ENCODE measurements at places on chromosomes 12 and 14.

DNA sequence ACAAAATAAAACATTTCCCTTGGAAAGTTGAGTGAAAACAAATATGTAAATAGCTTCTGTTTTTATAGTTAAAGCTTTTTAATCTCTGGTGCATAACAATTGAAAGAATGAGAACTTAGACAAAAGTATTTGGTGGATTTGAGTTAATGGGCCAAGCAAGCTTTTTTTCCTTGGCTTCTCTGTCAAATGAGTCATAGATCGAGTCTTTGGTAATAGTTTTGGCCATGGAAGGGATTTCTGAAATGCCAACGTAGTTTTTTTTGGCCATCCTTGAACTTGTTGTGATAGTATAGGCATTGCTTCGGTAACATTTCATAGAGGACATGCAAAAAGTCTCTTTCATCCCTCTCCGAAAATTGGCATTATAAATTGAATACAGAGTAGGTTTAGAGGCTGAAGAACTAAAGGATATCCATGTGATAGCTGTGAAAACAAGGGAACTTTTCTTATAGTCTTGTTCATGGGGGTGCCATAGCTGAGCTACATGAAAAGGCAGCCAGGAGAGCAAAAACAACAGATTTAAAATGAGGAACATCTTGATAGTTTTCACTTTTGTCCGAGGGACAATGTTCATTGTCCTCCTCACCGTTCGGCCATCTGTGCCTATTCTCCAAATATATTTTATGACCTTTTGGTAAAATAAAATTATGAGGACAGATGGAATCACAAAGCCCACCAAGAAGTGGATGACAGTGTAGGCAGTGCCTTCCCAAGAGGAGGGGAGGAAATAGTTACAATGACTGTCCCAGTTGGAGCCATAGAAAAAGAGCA is 34.7 kb downstream of the GPR19 start:
- no peak for DNase-seq

DNA sequence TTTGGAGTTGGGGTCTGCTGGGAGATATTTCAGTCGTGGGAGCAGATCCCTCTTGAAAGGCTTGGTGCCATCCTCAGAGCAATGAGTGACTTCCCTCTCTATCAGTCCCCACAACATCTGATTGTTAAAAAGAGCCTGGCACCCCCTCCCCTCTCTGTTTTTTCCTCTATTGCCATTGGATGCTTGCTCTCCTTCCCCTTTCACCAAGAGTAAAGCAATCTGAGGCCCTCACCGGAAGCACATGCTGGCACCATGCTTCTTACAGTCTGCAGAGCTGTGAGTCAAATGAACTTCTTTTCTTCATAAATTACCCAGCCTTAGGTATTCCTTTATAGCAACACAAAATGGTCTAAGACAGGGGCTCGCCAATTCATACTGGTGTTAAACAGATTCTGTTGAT is 99.1 kb upstream of the CCND2 start:
- no peak for DNase-seq

- DNase-seq, result peak; percentile 22
Observed at GRCh38 chr14:71703477-71703876, 228.8 kb upstream of the RGS6 start.

DNA sequence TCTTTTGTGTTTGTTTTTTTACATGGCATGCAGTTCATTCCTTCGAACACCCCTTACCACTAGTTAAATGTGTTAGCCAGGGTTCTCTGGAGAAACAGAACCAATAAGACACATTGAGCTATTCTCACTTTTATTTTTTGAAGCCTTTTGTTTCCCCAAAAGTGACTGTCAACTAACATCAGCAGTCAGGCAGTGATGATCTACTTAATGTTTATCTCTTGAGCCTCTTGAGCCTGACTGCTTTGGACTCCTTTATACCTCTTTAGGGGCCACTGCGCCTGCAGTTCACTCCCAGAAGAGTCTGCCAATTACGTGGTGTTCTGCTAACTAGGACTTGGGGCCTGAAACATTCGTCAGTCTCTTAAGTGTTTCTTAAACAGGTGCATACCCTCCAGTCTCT is 163.7 kb upstream of the FLRT2 start:
- DNase-seq, result no peak

GRCh38 chr14:95206534-95206933 is 49.2 kb upstream of the DICER1 start:
- DNase-seq, result peak; percentile 86

- DNase-seq, result no peak
Observed at GRCh38 chr14:100762089-100762515, 35.4 kb downstream of the DLK1 start.

GRCh38 chr14:60647837-60648248 is 1.4 kb downstream of the SIX1 start:
- no peak for DNase-seq

- peak; percentile 52 for DNase-seq
Observed at GRCh38 chr12:9049520-9050133, 60.3 kb downstream of the KLRG1 start.

Measured in umbilical cord (tissue), 2 donors.